Activated CD8-positive, alpha-beta memory T cell treated with anti-CD3 and anti-CD28 coated beads, Interleukin-2, amount 50 U/mL, for 4 hours (primary cell): ENCODE measurements at places on chromosomes 13 and 19.
A peak's percentile ranks its signal among the peaks of the same experiment; 100 is the strongest.

DNA sequence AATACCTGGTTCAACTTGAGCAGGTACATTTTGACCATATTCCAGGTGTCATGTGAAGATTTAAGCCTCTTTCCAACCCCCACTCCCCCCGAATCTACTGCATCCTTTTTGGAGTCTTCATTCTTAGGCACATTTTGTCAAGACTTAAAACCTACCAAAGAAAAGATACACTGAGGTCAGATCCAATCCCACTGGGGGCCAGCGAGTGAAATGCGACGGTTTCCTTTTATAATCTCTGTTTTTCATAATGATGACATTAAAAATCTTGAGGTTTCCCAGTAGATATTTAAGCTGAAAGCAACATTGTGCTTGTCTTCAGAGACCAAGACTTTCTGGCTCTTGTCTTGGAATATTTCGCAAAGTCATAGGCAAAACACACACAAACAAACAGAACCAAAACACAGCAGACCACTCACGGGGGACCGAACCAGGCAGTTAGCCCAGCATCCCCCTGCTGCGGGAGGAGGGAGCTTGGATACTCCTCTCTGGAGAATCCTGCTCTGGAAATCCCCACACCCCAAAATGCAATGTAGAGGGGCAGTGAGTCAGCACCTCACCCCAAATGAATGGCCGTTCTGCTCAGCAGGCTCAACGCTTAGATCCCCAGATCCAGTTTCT lies 506 bp upstream of the GAS6 start:
- no peak for DNase-seq

DNA sequence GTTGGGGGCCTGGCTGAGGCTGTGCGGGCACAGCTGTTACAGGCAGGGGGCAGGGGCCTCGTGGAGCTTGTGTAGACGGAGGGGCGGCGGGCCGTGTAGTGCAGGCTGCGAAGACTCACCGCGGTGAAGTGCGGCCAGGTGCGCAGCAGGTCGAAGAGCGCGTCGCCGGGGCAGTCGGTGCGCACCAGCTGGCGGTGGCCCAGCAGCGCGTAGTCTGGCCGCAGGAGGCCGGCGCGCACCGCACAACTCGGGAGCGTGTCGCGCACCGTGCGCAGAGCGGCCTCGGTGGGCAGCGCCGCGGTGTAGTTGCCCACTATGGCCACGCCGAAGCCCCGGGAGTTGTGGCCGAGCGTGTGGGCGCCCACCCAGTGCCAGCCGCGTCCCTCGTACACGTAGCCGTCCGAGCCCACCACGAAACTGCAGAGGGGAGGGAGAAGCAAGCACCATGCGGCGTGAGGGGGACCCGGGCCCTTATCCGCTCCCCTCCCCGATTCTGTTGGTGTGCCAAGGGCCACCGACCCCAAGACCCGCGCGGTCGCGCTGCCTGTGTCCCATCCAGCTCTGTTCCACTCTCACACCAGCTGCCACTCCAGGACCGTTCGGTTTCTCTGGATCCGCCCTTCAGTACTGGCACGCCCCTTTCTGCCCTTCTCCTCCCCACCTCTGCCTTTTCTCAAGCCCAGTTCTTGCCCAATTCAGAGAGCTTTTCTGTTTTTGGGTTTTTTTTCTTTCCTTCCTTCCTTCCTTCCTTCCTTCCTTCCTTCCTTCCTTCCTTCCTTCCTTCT lies 5.4 kb upstream of the RASAL3 start:
- peak; percentile 46 for DNase-seq

DNA sequence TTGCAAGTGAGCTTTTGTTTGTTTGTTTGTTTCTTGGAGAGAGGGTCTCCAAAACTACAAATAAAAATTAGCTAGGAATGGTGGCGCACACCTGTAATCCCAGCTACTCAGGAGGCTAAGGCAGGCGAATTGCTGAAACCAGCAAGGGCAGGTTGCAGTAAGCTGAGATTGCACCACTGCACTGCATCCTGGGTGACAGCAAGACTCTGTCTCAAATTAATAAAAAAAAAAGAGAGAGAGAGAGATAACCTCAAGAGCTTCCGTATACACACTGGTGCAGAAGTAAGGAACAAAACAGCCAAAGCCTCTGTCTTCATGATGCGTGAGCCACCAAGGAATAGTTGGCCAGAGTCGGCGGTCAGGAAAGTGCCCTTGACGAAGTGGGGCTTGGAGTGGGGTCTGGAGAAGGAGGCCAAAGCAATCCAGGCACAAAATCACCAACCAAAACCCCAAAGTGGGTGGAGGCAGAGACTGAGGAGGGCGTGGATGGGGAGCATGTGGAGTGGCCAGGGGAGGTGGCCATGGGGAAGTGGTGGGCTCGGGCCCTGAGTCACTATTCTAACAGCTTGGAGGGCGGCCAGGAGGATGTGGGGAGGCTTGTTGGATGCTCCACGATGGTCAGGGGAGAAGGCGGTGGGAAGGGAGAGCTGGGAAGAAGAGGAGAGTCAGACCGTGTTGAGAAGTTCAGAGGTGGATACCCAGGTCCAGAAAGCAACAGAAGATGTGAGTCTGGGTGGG lies 21.2 kb upstream of the TOMM40 start:
- no peak for DNase-seq

GRCh38 chr13:99472122-99472440 lies 29.2 kb upstream of the TM9SF2 start:
- no peak for DNase-seq

- peak; percentile 68 for DNase-seq
Measured at GRCh38 chr19:4352701-4353121, 9.3 kb downstream of the MPND start.

GRCh38 chr19:2808129-2808941 lies 11.3 kb upstream of the ZNF554 start:
- DNase-seq: no peak

DNA sequence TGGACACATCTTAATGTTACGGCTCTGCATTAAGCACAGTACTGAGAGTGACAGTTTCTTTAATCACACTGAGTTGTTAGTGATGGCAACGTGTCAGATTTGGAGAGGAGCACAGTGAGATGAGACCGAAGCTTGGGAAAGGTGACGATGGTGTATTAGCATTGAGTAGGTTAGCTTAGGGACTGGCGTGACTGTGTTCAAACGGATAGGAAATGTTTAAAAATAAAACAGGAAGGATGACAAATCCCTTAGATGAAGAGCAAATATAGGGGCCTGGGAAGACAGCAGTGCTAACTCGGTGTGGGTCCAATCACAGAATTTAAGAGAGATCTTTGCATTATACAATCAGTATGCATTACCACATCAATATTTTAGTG lies 384.3 kb downstream of the HS6ST3 start:
- no peak for DNase-seq

DNA sequence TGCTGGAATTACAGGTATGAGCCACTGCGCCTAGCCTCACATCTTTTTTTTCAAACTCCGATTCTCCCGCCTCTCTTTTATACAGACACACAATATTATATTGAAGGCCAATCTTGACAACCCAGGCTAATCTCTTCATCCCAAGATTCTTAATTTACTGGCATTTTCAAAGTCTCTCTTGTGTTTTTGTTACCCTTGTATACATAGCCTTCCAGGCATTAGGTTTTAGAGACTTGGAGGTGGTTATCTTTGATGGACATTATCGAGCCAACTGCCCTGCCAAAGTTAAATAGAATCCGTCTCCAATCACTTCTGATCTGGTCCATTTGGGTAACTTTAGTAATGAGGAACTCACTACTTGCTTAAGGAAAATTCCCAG lies 14.4 kb upstream of the CYP2A7 start:
- no peak for DNase-seq

- no peak for DNase-seq
Measured at GRCh38 chr19:20470345-20471135, 95.0 kb downstream of the ZNF737 start.

GRCh38 chr13:24183741-24184182 lies 23.2 kb downstream of the SPATA13 start:
- DNase-seq: no peak

- DNase-seq: no peak
Measured at GRCh38 chr13:106573868-106574267, 5.9 kb upstream of the ARGLU1 start.

DNA sequence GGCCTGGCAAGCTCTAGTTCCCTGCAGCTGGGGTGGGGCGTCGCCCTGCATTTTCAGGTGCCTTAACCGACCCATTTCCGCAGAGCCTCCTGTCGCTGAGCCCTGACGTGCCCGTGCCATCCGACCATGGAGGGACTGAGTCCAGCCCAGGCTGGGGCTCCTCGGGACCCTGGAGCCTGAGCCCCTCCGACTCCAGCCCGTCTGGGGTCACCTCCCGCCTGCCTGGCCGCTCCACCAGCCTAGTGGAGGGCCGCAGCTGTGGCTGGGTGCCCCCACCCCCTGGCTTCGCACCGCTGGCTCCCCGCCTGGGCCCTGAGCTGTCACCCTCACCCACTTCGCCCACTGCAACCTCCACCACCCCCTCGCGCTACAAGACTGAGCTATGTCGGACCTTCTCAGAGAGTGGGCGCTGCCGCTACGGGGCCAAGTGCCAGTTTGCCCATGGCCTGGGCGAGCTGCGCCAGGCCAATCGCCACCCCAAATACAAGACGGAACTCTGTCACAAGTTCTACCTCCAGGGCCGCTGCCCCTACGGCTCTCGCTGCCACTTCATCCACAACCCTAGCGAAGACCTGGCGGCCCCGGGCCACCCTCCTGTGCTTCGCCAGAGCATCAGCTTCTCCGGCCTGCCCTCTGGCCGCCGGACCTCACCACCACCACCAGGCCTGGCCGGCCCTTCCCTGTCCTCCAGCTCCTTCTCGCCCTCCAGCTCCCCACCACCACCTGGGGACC lies 1.2 kb downstream of the ZFP36 start:
- peak; percentile 58 for DNase-seq

GRCh38 chr13:36841391-36841790 lies 22.4 kb downstream of the RFXAP start:
- DNase-seq: no peak

GRCh38 chr13:100565286-100565685 lies 23.3 kb downstream of the GGACT start:
- DNase-seq: no peak

- DNase-seq: no peak
Measured at GRCh38 chr19:8666814-8667405, 31.7 kb downstream of the ACTL9 start.

- no peak for DNase-seq
Measured at GRCh38 chr13:35736876-35737275, 260.4 kb upstream of the MAB21L1 start.

- no peak for DNase-seq
Measured at GRCh38 chr19:50646074-50646807, 3.0 kb upstream of the C19orf81 start.

- peak; percentile 70 for DNase-seq
Measured at GRCh38 chr19:48963371-48964204, 1.5 kb upstream of the FTL start.

DNA sequence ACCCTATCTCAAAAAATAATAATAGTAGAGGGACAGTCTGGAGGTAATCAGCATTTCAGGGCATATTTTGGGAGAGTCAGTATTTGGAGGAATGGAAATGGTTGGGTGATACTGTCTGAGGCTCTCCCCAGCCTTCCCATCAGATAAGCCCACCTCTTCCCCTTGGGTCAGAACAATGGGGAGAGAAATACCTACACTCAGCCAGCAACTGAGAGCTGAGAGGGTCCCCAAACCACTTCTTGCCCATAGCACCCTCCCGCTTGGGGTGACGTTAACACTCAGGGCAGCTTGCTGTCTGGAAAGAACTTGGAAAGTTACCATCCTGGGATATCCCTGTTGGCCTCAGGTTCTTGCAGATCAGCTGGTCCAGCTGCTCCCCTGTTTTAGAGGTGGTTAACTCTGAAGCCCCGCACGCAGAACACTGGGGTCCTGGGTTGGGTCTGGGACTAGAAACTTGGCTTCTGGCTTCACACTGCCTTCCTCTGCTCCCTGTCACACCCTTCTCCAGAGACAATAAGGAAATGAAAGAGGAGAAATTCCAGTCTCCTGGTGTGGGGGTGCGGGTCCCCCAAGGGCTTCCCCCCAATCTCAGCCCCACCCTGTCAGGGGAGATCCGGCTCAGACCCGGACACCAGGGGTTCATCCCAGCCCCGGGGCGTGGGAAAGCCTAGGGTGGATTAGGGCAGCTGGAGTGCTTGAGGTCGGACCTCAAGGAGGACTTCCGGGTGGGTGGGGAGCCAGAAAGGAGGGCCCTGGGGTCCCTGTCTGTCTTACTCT lies 2.5 kb downstream of the FOXA3 start:
- no peak for DNase-seq

DNA sequence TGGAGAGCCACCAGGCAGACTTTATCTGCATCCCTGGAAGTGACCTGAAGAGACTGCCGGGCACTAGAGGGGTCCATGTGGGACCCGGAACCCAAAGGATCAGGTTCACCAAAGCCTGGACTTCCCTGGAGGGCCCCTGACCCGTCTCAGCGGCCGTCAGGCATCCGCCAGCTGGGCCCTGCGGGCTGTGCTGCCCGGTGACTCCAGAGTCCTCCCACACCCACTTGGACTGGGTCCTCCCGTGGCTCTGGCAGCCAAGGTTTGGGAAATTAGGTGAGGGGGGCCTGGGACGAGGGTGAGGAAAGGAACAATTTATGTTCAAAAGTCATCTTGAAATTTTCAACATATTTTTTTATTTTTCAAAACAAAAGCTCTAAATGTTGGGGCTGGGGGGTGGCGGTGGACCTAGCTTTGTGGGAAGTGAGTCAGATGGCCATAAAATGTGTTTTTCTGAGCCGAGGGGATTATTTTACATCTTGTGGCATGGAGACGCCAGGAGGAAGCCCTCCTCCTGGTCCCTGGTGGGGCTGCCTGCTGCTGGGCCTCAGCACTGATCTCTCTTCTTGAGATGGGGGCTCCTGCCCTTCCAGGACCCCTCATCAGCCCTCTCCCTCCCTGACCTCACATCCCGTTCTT lies 20.2 kb downstream of the CEBPA start:
- no peak for DNase-seq

- DNase-seq: no peak
Measured at GRCh38 chr13:107203146-107203847, 635.4 kb upstream of the ARGLU1 start.

DNA sequence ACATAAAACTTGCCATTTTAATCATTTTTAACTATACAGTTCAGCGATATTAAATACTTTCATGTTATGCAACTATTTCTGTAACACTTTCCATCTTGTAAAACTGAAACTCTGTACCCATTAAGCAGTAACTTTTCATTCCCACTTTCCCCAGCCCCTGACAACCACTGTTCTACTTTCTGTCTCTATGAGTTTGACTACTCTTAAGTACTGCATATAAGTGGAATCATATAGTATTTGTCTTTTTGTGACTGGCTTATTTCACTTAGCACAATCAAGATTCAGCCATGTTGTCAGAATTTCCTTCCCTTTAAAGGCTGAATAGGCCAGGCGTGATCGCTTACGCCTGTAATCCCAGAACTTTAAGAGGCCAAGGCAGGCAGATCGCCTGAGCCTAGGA lies 56.2 kb downstream of the ARHGAP35 start:
- DNase-seq: no peak

GRCh38 chr19:43789029-43789428 lies 8.3 kb upstream of the KCNN4 start:
- no peak for DNase-seq

- DNase-seq: no peak
Measured at GRCh38 chr13:29448174-29448573, 147.3 kb downstream of the SLC7A1 start.
